Cerebellar nuclear complex (tissue), 1 donor: ENCODE measurements at places on chromosomes 5 and 9.

- no peak for DNase-seq
Measured at GRCh38 chr9:125909459-125909858, 162.3 kb downstream of the PBX3 start.

GRCh38 chr5:94544031-94544650, 74.3 kb downstream of the KIAA0825 start:
- DNase-seq = no peak

DNA sequence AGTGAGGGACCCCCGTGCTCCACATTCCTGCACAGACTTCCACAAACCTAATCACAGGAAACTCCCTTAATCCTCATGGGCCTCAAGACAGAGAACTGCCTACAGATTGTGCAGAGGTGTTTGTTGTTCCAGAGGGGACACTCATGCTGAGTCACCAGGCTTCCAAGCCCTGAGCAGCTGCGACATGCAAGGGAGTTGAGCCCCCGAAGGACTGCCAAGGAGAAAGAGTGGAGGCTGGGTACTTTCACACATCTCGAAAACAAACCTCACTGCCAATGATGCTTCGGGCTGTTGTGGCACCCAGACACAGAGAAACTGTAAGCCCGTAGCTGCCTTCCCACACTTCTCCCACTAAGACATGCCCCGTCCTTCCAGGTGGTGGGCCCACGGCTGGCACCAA, 480.8 kb downstream of the CDH12 start:
- no peak for DNase-seq

GRCh38 chr9:103183701-103184171, 188.6 kb downstream of the CYLC2 start:
- no peak for DNase-seq

GRCh38 chr9:23686896-23687295, 139.1 kb downstream of the ELAVL2 start:
- DNase-seq = no peak

DNA sequence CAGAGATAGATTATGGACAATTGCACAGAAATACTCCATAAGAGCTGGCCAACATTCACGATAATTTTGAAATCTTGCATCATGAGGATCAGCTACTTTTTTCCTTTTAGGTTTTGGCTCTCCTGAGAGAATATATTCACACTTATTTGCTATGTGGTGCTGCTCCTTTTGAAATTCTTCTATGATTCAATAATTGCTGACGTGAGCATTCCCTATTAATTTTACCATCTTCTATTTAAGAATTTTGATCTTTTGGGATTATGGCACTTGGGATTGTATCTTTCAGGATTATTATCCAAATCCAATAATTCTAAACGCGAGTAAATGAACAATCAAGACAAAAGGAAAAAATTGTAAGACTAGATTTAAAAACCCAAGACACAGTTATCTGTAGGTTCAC, 358.8 kb downstream of the ELAVL2 start:
- no peak for DNase-seq

DNA sequence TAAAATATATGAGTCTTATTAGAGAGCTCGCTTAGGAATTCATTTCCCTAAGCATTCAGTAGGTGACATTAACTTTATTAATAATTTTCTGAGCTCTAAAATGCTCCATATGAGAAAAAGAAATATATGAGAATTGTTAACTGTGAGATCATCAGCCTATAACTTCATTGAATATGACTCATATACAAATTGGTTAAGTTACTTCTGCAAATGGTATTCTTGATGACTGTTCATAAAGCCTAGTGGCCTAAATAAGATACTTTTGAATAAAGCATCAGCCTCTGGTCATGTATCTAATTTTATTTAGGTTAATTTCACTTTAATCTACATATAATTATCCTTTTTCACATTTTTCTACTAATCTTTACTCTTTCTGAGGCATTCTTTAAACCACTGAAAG, 710.2 kb upstream of the ACO1 start:
- DNase-seq = no peak

DNA sequence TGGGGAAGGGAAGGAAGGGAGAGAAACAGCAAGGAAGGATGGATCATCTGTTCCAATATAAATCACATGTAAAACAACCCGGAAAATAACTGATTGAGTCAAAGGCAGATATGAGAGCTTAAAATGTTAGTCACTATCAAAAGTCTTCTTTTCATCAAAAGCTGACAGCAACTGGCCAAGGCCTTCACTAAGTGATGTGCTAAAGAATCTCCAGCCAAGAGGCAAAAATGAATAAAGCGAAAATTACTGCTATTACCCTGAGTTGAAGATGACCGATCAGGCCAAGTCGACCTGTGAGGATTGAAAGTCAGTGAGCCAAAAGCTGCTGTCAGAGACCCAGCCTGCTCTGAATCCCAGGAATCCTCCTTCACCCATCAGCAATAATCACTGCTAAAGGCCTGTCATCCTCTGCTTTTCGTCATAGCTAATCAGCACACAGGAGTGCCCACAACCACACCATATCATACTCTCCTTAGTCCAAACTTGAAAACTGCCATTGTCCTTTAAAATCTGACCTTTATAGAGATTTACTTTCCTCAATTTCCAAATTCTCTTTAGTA, 736.9 kb downstream of the TLE1 start:
- no peak for DNase-seq

GRCh38 chr5:178126556-178126955, 4.3 kb upstream of the RMND5B start:
- DNase-seq = no peak

- DNase-seq = no peak
Measured at GRCh38 chr5:34042321-34042720, 692 bp downstream of the C1QTNF3 start.

GRCh38 chr9:127053960-127054359, 68.5 kb downstream of the ANGPTL2 start:
- DNase-seq = no peak

- no peak for DNase-seq
Measured at GRCh38 chr5:142823126-142823525, 52.9 kb downstream of the ARHGAP26 start.

DNA sequence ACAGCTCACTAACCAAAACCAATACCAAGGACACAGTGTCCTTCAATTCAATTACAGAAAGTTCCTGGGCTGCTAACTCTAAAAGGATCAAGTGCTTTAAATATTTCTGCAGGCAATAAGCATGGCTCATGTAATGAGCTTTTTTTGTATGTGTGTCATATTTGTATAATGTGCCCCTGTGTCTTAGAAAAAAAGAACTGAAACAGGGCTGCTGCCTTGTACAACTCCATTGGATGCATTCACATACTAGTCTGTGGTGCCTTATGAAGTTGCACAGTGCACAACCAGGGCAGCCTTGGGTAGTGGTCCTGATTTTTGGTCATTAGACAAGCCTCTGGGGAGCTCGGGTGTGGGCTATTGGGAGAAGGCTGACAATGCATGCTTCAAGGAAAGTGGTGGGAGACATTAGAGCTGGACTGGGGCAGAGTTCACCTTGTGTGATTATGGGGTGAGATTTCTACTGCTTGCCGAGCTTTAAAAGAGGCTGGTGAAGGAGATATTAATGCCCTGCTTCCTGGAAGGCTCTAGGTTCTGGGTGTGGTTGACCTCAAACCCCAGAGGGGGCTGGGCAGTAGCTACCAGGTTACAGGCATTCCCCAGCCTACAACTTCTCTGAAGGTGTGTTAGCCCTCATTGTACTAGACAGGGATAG, 3.6 kb upstream of the CPEB4 start:
- no peak for DNase-seq

DNA sequence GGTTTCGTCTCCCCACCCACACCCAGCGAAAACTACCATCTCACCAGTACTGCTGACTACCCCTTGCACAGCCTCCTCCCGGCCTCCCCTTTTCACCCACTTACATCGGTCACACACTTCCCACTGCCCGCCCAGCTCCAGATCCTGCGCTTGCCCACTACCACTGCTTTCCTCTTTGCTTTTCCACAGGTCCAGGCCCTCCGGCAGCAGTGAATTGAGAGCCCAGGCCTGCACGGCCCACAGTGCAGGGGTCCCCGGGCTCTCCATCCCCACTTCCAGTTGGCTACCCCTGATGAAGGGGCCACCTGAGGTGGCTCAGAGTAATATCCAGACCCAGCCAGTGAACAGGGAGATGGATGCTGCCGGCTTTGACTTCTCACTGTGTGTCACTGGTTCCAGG, 120.2 kb upstream of the FSTL4 start:
- DNase-seq = no peak

DNA sequence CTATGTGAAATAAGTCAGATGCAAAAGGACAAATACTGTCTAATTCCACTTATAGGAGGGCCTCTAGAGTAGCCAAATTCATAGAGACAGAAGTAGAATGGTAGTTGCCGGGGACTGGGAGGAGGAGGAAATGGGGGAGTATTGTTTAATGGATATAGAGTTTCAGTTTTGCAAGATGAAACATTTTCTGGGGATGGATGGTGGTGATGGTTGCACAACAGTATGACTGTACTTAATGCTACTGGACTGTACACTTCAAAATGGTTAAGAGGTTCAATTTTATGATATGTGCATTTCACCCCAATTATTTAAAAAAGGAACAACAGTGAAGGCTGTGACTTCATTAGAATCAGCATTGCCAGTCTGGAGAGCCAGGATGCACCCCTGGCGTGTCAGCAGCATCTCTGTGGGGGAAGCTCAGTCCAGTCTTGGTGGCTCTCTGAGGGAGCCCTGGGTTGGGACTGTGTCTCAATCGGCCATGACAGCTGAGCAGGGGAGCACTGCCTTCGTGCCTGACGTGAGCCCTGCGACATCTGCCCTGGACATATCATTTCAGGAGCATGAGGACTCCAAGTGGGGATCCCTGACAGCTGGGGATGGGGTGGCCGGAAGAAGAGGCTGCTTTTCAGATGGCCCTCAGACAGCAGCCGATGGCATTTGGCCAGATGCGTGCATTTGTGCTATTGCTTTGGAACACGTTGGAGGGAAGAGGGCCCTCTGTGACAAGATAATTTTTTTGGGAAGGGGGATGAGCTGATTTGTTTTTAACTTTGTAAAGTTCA, 130.8 kb upstream of the STC2 start:
- no peak for DNase-seq

DNA sequence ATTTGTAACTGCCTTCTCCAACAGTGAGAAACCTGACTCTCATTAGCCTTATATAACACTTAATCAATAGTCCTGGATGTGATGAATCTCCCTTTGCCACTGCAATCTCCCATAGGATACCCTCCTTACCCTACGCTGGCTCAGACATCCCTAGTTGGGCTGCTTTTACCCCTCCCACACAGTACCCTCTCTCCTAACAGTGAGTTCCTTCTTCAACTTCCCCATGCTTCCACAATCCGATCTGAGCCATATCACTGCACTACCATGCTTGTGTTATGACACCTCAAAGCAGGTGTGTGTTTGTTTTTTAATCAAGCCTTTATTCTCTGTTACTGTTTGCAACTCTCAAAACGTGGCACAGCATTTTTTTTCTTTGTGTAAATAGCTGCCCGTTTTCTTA, 60.5 kb upstream of the C9orf72 start:
- DNase-seq = no peak

DNA sequence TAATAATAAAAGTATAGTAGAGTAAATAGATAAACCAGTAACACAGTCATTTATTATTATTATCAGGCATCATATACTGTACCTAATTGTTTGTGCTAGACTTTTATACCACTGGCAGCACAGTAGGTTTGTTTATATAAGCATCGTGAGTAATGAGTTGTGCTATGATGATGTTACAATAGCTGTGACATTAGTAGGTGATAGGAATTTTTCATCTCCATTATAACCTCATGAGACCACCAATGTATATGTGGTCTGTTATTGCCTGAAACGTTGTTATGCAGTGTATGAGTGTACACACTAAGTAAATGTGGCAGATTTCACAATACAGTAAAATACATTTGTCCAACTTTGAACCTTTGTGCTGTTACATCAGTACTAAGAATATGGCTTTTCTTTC, 72.7 kb upstream of the SPATA31D4 start:
- no peak for DNase-seq

DNA sequence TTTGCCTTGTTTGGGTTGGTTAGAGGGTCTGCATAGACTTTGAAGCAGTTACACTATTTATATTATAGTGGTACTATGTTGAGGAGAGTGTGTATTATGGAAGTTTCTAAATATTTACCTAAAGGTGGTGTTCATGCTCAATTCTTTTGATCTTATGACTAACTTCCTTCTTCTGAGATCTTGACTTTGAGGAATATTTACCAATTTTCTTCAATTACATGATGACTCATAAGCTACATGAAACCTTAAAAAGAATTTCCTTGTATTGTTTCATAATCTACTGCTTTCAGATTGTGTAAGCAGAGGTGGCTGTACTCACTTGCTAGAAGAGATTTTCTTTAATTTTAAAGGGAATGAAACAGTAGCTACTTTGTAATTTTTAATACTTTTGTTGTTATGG, 276.1 kb downstream of the TAF11L14 start:
- DNase-seq = no peak

DNA sequence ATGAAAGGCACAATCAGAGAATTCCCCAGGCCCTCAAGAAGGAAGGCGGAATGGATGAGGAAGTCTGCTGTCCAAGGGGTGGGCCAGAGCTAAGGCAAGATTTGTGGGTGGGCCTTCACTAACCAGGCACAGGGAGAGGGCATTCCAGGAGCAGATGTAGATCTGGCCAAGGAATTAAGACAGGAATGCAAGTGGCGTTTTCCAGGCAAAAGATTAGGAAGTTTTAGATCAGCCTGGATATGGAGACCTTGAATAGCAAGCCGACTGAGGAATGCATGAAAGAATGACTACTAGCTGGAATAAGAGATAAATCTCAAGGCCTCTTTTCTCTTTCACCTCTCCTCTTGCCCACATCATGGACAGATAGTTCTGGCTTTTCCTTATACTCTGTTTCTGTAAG, 68.5 kb downstream of the GHR start:
- no peak for DNase-seq

DNA sequence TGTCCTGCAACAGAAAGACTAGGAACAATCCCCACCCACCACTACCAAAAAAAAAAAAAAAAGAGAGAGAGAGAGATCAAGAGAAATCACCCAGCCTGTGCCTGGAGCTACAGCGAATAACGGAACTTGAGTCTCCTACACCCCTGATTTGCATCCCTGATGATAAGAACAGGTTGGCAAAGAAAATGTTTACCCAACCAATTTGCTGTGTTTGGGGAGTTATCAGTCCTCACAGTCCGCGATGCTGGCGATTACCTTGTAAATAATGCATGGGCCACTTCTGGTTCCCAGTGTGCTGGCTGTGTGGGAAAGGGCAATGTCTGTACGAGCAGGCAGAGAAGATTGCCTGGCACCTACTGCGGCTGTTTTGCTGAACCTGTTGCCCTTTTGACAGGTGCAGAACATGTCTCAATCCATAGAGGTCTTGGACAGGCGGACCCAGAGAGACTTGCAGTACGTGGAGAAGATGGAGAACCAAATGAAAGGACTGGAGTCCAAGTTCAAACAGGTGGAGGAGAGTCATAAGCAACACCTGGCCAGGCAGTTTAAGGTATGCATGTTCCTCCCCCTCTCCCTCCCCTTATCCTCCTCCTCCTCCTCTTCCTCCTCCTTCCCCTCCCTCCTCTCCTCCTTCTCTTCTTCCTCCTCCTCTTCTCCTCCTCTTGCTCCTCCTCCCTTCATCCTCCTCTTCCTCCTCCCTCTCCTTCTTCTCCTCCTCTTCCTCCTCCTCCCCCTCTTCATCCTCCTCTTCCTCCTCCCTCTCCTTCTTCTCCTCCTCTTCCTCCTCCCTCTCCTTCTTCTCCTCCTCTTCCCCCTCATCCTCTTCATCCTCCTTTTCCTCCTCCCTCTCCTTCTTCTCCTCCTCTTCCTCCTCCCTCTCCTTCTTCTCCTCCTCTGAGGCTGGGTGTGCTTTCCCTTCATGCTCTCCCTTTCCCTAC, 8.3 kb downstream of the OLFM1 start:
- no peak for DNase-seq
